ENCODE measurements at places on chromosomes 4 and X.

GRCh38 chrX:15653961-15654360 is 10.6 kb downstream of the CLTRN start:
- DNase-seq: no peak

GRCh38 chrX:147899379-147900114 is 12.2 kb upstream of the FMR1 start:
- no peak for DNase-seq

- DNase-seq: no peak
Measured at GRCh38 chr4:10734697-10735096, 50.1 kb upstream of the CLNK start.

- DNase-seq: no peak
Measured at GRCh38 chrX:32480019-32480418, 731.3 kb downstream of the DMD start.

DNA sequence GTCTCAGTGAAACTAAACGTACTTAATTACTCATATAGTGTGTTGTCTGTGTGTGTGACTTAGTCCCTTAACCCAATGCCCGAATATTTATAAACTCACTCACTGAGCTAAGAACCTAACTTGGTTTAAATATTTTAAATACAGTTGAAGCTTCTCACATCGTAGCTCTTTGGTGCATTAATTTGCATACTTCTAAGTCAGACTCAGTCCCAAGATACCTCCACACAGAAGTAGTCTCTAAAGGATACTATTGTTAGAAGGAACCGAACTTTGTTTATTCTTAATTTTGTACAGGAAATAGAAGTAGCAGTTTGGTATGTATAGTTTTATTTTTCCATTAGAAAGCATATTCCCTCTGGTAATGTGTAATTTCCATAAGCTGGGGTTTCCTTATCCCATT is 54.0 kb upstream of the NKAP start:
- no peak for DNase-seq

GRCh38 chrX:72467135-72467534 is 105.5 kb downstream of the HDAC8 start:
- no peak for DNase-seq

- DNase-seq: no peak
Measured at GRCh38 chrX:80486299-80486698, 66.1 kb downstream of the TENT5D start.

DNA sequence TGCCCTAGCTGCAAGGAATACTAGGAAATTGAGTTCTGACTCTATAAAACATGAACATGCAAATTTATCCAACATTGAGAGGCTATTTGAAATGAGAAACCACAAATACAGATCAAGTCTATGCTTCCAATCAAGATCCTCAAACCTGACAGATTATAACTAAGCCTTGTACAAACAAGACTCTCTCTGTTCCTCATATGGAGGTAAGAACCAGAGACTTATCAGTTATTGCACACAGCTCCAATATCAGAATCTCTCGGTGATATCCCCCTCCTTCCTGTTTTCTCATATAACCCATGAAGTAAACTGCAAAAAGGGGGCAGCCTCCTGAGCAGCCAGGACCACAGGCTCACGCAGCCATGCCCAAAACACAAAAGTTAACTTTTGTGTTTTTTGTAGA is 36.5 kb downstream of the FBXW7 start:
- DNase-seq: no peak

Measured in HTR-8/SVneo (cell line).